Stimulated activated CD4-positive, alpha-beta T cell treated with anti-CD3 and anti-CD28 coated beads, Interleukin-15, amount 100 ng/mL, for 1 hour (primary cell): ENCODE measurements at places on chromosomes 2 and 18.

DNA sequence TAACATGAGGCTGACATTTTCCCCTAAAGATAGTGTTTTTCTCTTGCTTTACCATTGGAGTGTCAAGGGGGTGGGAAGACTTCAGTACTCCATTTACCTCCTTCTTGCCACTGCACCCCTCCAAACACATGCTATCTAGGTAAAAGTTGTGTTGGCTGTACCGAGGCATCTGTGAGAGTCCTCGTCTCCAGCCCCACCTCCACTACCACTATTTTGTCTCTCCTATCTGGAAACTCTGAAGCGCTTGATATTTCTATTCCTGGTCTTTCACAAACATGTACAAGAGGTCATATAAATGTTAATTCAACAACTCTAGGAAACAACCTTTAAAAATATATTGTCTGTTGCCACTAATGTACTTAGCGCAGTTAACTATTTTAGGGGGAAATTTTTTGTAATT is 132.6 kb downstream of the PKP4 start:
- no peak for DNase-seq

DNA sequence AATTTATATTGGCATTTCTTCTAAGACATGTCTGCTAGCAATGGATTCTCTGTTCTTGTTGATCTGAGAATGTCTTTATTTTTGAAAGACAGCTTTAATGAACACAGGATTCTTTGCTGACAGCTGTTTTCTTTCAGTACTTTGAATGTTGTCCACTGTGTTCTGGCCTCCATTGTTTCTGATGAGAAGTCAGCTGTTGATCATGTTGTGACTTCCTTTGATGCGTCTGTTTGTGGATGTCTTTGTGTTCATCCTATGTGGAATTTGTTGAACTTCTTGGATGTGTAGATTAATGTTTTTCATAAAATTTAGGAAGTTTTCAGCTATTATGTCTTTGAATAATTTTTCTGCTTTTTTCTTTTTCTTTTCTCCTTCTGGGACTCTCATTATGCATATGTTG is 39.8 kb upstream of the KCNF1 start:
- DNase-seq: no peak

DNA sequence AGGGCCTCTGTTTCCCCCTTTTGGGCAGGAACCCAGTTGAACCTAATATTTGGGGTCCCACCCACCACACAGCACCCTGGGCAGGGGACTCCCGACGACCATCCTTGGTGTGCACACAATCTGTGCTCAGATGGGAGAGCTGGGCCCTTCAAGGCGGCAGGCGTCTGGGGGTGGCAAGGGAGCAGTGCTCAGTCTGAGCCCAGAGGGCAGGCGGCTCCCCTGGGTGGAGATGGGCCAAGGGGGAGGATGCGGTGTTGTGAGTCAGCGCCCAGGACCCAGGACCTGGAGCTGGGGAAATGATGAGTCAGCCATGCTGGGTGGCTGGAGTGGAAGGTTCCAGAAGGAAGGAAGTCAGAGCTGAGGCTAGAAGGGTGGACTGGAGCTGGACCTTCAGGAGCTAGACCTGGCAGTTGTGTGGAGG is 3.8 kb downstream of the PROM2 start:
- no peak for DNase-seq

GRCh38 chr2:64186699-64187605 is 42.7 kb upstream of the PELI1 start:
- DNase-seq: no peak

- no peak for DNase-seq
Measured at GRCh38 chr2:17223211-17223610, 295.0 kb downstream of the RAD51AP2 start.

- no peak for DNase-seq
Measured at GRCh38 chr2:240728827-240729226, 37.2 kb downstream of the AQP12A start.

- no peak for DNase-seq
Measured at GRCh38 chr2:237885111-237885930, 25.9 kb downstream of the RAMP1 start.

DNA sequence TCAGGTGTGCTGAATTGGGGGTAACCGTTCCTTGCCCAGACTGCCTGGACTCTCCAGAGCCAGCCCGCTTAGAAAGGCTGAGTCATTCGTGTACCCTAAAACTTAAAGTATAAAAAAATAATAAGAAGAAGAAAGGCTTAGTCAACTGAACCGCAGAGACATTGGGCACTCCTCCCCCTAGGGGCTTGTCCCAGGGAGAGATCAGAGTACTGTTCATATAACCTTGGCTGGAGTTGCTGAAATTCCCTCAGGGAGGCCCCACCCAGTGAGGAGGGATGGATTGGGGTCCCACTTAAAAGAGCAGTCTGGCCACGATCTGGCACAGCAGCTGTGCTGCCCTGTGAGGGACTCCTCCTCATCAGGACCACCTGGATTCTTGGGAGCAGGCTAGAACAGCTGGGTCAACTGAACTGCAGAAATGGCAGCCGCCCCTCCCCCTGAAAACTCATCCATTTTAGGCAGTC is 37.2 kb downstream of the ANKRD12 start:
- no peak for DNase-seq
